ENCODE measurements at places on chromosomes 4 and X. TPM values are rescaled to one million over a fixed set of nuclear protein-coding genes. Genes with fewer than 3 reads are reported as not detected.

DNA sequence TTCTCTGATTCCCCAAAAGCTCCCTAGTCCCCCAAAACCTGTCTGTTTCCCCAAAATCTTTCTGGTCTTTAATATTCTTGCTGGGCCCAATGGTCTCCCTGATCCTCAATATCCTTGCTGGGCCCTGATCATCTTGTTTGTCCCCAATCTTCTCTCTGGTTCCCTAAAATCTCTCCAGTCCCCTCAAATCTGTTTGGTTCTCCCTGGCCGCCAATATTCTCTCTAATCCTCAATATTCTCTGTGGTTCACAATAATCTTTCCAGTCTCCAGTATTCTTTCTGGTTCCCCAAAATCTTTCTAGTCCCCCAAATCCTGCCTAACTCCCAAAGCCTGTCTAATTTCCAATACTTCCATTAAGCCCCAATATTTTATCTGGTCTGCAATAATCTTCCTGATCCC, 18.5 kb downstream of the P2RY8 start:
- 0 out of 2 replicates have a peak overlapping the region, but pooled peaks have one; percentile 23 for H3K4me3 ChIP-seq
- H3K27me3 ChIP-seq = no peaks in the 10 kb centered on the region
- DNase-seq = no peak
- peaks cover 6% of the 10 kb centered on the region for H3K36me3 ChIP-seq
- H3K27ac ChIP-seq = peak overlapping the region; percentile 40
- H3K4me1 ChIP-seq = peaks cover 44% of the 10 kb centered on the region

DNA sequence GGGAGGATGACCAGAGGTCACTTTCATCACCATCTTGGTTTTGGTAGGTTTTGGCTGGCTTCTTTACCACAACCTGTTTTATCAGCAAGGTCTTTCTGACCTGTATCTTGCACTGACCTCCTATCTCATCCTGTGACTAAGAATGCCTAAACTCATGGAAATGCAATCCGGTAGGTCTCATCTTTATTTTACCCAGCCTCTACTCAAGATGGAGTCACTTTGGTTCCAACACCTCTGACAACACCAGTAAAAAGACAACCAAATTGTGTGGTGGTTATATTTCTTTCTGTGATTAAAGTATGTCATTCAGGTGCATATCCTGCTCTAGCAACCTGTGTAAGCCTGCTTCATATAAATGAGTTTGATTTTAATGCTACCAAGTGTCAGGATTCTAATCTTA, 636.7 kb downstream of the PCDH7 start:
- no peak overlapping the region for H3K4me3 ChIP-seq
- H3K27ac ChIP-seq = no peak overlapping the region
- no peak for DNase-seq
- H3K27me3 ChIP-seq = no peaks in the 10 kb centered on the region
- no peaks in the 10 kb centered on the region for H3K4me1 ChIP-seq

Gene YIPF6
- polyA plus RNA-seq = 20.0 TPM

Gene MSX1
- 0.20 TPM for polyA plus RNA-seq
